NCI-H446 treated with DMSO at 0.1 percent for 48 hours (cell line): ENCODE measurements at places on chromosomes 3 and 15.

- DNase-seq = peak; percentile 38
Measured at GRCh38 chr3:15309662-15310335, 22.6 kb downstream of the SH3BP5 start.

DNA sequence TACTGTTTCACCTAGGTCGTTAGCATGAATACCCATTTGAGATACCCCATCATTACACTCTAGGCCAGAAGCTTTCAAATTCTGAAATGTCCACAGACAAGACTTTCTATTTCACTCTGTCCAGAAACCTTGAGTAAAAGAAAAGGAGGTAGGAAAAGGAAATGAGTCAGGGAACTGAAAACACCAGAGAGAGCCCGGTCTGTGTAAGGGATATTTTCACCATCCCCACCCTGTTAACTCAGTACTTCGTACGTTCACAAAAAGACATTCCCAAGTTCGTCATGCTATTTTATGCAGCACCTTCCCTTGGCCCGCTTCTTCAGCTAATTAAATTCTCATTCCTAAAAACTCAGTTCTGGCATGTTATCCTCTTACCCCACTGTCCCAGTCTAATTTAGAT, 89.4 kb upstream of the SOX2 start:
- DNase-seq = no peak

DNA sequence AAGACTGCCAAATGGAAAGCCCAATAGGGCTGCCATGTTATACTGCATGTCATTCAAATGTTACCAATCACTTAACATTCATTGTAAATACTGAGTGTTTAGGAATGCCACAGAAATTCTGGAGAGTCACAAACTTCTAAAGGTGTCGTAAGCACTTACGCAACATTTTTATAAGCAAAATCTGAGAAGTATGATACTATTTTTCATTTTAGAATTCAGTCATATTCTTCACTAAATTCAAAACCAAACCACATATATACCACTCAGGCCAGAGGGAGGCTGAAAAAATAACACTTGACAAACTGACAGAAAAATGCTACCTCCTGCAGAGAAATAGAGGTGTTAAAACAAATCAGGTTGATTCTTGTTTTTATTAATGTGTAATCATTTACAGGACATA, 89.8 kb downstream of the THBS1 start:
- DNase-seq = no peak

GRCh38 chr3:190089711-190090110, 31.0 kb downstream of the P3H2 start:
- DNase-seq = no peak
